Activated CD4-positive, alpha-beta T cell treated with anti-CD3 and anti-CD28 coated beads for 48 hours (primary cell): ENCODE measurements at places on chromosomes 3 and 15.

- no peak for DNase-seq
Measured at GRCh38 chr3:119413603-119414280, 49.7 kb downstream of the TMEM39A start.

DNA sequence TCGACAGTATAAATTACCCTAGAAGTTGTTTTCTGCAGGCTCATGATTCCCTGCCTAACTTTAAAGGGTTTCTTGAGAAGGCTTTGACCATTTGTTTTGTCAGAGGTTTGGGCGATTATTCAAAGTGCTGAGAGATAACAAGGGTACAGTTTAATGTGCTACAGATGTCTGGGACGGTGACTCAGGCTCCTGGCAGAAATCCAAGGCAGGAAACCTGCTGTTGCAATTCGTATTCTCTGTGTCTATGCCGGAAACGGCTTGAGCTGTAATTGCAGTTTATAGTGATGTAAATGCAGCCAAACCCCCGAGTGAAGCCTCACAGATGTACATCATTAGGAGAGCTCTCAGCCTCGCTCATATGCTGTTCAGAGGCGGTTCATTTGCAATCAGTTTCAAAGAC, 65.6 kb downstream of the SYNPR start:
- DNase-seq: peak; percentile 73

- DNase-seq: no peak
Measured at GRCh38 chr15:77482570-77482969, 61.9 kb downstream of the HMG20A start.

DNA sequence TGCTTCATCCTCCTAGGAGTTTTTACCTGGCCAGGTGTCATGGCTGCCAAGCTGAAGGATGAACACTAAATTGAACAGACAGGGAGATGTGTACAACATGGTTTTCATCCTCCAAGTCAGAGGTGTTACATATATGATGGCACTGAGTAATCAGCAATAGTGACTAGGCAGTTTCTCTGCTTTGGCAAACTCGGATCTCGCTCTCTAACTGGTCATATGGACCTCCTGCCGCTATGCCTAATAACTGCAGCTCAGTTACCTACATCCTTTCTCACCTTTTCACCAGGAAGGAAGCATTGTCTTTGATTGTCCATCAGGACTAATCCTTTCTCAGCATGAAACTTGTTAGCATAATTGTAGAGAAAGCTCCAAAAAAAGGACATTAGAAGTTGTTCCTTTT, 175.9 kb upstream of the PLSCR5 start:
- no peak for DNase-seq

DNA sequence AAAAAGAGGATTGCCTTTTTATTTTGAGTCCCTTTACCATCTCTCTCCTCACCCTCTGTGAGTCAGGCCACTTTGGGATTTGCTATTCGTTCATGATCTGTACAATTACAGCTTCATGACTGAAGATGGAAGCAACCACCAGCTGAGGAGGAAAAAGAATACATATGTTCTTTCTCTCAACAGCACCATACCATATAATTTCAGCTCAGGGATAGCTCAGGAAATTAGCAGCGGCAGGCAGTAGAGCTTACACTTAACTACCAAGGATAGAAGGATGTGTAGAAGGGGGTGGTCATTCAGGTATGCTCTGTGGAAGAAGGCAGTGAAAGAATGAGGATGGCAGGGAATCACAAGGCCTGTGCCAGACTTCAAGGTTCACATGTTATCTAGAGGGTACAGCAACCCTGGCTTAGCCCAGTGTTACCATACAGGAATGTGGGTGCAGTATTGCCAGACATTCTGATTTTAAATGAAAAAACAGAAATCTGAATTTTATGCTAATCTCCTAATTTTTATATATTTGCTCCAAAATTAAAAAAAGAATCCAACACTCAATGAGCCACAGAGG, 17.9 kb downstream of the PLS1 start:
- DNase-seq: no peak

DNA sequence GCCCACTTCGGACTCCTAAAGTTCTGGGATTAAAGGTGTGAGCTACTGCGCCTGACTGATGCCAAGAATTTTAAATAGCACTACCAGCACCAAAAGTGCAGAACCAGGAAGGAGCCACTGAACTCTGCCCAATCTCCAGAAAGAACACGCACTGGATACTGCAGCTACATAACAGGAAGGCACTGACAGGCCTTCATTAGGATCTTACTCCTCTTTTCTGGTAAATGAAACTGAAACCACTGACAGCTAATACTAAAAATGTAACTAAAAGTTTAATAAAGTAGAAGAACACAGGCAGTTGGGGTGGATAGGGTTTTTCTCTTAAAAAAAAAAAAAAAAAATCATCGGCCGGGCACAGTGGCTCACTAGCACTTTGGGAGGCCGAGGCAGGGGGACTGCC, 74.1 kb upstream of the CHRM5 start:
- DNase-seq: no peak

GRCh38 chr3:71537211-71537611, 46.3 kb downstream of the FOXP1 start:
- no peak for DNase-seq
